ENCODE measurements at places on chromosomes 6 and 20.

GRCh38 chr6:35343092-35343834 is 905 bp downstream of the PPARD start:
- no peak for DNase-seq

DNA sequence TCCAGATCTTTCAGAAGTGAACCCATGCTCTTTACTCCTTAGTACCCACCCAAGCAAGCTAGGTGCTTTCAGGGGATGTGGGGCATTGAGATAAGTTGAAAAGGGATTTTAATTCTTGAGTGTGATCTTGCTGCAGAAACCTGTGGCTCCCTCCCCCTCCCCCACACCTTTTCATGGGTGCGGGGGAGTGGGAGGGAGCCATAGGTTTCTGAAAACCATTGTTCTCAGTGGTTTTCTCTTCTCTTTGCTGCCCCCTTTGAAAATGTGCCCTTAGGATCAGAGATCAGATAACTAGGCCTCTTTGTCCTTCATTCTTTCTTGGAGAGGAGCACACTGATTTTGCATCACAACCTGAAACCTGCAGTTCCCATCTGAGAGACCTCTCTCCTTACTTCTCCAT is 2.4 kb downstream of the PCSK2 start:
- no peak for DNase-seq

GRCh38 chr20:19427913-19428312 is 215.5 kb downstream of the SLC24A3 start:
- no peak for DNase-seq

GRCh38 chr6:63975699-63976098 is 340.1 kb downstream of the PHF3 start:
- DNase-seq = no peak

DNA sequence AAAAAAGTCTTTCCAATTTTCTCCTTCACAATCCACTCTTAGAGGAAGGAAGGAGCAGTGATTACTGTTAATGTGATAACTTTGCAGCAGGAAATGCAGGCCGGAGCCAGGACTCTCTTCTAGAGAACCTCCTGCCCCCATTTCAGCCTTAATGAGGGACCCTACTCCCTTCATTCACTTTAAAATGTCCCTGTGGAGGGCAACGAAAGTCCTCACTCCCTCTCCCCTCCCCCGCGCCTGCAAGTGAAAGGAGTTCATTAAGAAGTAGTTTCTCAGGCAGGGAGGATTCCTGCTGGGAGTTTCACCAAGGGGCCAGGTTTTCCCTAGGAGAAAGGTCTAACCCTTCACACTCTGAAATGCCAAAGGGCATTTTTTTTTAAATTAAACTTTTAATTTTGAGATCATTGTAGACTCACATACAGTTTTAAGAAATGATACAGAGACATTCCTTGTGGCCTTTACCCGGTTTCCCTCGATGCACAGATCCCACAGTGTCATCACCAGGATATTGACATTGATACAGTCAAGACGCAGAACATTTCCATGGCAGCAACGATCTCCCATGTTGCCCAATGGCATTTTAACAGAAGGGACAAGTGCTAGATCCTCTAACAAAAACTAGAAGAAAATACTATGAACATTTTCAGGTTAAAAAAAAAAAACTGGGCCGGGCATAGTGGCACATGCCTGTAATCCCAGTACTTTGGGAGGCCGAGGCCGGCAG is 6.8 kb upstream of the COMMD7 start:
- no peak for DNase-seq

DNA sequence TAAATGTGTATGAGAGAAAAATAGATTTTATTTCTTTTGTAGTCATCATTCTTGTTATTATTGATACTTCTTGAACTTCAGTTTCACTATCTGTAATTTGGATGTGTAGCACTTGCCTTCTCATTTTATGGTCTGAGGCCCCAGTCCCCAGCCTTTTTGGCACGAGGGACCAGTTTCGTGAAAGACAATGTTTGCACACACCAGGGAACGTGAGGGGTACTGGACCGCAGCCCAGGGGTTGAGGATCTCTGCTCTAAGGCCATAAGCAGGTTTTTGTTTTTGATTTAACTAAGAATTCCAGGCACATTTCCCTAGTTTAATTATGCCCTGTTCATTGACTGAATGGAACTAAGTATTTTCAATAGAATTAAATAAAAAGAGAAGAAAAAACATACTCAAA is 261.5 kb downstream of the BMP2 start:
- DNase-seq = no peak

DNA sequence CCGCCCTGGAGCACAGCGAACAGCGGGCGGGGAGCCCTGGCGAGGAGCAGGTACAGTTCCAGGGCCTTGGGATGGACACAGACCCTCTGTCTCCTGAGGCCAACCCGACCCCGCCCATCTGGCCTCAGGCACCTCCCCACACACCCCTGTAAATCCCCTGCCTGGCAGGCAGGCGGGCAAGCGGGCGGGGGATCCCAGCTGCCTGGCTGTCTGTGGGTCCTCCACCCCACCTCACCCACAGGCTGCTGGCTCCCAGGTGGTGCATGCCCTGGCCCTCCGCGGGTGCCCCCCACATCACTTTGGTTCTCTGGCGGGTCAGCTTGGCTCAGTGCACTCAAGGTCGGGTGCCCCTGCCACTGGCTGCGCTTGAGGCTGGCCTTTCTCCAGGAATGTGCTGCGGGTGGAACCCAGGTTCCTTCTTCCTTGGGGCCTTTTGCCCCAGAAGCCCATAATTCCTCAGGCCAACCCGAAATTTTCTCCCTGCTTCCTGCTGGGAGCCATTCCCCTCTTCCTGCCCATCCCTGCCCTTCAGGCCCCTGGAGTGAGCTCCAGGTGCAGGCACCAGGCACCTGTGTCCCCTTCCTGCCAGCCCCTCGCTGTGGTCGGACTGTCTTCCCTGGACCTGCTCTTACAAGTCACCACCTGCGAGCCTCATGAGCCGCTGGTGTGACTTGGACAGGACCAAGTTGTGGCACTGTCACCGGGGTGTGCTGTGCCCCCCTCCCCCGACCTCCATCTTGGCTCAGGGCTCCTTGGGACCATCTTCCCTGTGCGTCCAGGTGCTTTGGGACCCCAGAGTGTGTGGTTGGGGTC is 5.3 kb upstream of the TNFRSF6B start:
- peak; percentile 61 for DNase-seq

DNA sequence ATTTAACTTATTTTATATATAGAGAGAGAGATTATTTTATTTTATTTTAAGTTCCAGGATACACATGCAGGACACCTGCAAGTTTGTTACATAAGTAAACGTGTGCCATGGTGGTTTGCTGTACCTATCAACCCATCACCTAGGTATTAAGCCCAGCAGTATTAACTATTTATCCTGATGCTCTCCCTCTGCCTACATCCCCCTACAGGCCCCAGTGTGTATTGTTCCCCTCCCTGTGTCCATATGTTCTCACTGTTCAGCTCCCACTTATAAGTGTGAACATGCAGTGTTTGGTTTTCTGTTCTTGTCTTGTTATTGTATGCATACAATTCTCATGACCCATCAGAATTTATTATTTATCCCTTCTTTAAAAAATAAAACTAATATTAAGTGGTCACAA is 34.6 kb downstream of the FKBP1C start:
- no peak for DNase-seq

GRCh38 chr20:24403406-24403805 is 66.0 kb upstream of the SYNDIG1 start:
- DNase-seq = no peak

- DNase-seq = no peak
Measured at GRCh38 chr6:14393910-14394309, 276.3 kb downstream of the CD83 start.

GRCh38 chr6:6927521-6928361 is 180.0 kb upstream of the RREB1 start:
- peak; percentile 28 for DNase-seq
